ENCODE measurements at places on chromosomes 6 and 20. TPM values are rescaled to one million over a fixed set of nuclear protein-coding genes. Genes with fewer than 3 reads are reported as not detected.

DNA sequence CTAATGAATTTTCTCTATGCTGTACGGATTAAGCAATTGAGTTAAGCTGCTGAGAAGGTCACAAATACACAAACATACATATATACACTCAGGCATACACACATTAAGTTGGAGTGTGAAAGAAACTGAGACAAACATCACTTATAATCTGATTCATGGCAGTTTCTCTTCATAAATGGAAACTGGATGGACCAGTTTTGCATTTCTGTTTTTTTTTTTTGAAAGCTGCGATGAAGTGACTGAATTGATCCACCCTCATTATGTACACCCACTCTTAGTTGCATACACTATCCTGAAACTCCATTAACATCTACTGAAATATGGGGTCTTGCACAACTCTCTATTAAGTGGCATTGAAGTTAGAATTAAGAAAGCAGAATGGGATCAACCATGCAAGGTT lies 32.9 kb upstream of the TENT5A start:
- no peak for DNase-seq

DNA sequence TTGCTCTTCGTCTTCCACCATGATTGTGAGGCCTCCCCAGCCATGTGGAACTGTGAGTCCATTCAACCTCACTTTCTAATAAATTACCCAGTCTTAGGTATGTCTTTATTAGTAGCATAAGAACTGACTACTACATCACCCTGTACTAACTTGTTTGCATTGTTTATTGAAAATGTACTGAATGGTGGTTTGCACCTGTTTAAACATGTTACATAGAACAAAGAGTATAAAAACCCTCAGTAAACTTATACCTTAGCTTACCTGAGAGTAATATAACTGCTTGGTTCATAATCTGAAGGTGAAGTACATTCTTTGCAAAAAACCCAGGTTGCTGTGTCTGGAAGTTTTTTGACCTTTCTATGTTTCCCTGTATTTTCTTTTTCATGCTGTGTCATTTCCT lies 777.8 kb downstream of the TBC1D32 start:
- no peak for DNase-seq

DNA sequence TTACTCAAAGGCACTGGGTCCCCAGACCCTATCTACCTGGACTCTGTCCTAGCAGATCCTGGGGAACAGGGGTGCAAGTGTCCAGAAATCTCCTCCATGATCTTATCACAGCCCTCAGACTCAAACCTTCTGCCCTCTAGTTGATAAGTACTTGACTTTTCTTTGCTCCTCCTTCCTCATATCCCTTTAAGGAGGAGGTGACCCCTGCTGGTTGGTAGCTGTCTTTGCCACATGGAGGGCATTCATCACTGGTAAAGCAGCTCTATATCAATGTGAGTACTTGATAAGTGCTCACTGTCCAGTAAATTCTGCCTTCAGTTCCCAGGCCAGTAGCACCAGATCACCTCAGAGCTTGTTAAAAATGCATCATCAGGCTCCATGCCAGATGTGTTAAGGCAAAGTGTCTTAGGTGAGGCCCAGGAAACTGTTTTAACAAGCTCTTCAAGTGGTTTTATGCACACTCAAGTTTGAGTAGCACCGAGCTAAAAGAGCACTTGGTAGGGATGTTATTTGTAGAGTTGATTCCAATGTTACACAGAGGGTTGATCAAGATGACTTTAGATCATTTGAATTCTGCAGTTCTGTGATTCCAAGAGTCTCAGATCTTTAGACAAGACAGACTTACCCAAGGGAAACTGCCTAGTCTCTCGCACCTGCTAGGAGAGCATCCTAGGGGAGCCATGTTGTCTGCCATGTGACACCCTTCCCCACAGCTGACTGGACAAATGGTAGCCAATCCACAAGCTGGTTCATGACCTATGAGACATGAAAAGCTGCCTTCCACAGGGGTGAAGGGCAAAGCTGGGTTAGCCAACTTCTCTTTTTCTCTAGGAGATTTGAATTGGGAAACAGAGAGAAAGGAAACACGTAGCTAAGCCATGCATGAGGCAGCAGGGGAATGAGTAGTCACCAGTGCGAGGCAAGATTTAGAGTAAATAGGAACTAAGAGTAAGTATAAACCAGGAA lies 18.6 kb downstream of the TREML2 start:
- DNase-seq: peak; percentile 36

DNA sequence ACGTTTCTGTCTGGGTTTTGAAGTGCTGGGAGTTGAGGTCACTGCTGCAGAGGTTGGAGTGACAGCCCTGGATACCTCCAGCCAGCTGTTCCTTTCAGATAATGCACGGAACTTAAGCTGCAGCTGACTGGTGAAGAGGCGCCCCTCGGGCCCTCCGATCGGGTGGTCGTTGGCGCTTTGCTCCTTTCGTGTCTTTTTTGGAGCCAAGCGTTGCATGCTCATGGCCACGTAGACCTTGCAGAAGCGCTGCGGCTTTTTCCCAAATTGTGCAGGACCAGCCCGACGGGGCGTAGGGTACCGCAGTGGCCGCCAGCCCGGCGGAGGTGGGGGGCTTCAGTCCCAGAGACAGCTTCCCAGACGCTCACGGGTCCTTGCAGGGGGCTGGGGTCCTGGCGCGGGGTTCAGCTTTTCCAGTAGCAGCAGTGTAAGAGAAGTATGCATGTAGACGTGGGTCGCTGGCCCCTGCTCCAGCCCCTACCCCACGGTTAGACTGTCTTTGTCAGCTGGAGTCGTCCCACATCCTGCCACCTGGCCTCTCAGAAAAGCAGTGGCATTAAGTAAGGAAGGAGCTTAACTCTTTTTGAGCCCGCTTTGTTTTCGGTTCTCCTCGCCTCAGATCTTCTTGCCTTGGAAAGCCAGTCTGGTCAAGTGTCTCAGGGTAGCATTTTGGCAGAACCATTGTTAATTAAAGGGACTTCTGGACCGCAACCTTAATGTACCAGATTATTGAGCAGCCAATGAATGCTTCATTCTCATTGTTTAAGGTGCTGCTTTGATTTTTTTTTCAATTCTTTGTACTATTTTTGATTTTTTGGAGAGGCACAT lies 838 bp downstream of the TNFAIP3 start:
- no peak for DNase-seq

- no peak for DNase-seq
Measured at GRCh38 chr6:128478230-128479047, 42.0 kb downstream of the PTPRK start.

GRCh38 chr6:43229803-43230620 lies 731 bp upstream of the DNPH1 start:
- no peak for DNase-seq

- peak; percentile 71 for DNase-seq
Measured at GRCh38 chr6:76490456-76490855, 418.0 kb upstream of the IMPG1 start.

GRCh38 chr6:67768972-67769371 lies 866.1 kb upstream of the ADGRB3 start:
- DNase-seq: no peak

- peak; percentile 76 for DNase-seq
Measured at GRCh38 chr6:166618866-166619761, 7.9 kb downstream of the RPS6KA2 start.

DNA sequence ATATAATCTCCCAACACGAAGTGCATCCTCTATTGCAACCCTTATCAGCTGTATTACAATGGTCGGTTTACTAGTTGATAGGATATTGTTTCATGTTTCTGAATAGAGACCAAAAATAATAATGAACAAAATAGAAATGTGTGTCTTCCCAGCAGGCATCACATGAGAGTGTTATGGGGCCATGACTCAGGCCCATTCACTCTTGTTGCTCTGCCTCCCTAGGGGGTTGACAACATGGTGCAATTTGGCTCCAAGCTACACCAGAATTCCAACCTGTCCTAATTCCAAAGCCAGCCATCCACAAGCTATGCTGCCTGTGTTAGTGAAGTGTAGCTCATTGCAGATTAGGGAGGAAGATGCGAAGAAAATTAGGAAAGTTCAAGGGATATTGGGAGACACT lies 13.1 kb upstream of the SAYSD1 start:
- no peak for DNase-seq

DNA sequence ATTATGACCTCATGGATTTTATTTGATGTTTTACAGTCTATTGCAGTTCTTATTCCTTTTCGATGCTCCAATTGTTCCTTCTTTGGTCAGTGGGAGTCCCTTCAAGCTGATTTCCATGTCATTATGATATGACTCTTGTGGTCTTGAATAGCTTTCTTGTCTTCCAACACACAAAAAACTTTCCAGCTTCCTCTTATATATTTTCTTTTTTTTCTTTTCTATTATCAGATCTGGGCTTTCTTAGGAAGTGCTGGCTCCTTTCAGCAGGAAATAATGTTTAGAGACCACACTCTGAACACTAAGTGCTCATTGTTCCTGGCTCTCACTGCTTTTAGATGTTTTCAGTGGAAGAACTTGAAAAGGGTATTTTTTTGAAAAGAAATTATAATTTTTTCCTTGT lies 3.1 kb upstream of the SLC17A1 start:
- no peak for DNase-seq

DNA sequence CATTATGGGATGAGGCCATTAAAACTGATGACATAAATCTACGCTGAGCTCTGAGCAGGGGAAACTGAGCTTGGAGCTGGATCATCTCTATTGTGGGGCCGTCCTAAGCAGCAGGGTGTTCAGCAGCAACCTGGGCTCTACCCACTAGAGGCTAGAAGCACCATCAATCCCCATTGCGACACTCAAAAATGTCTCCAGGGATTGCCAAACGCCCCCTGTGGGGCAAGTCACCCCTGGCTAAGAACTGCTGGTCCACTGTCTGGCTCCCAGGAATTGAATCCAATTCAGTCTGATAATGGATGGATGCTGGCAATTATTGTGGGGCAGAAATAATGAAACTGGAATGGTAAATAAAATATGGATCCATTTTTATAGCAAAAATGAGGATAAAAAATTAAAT lies 38.2 kb downstream of the PMEPA1 start:
- DNase-seq: peak; percentile 14

GRCh38 chr6:90365002-90365401 lies 68.4 kb upstream of the BACH2 start:
- no peak for DNase-seq

DNA sequence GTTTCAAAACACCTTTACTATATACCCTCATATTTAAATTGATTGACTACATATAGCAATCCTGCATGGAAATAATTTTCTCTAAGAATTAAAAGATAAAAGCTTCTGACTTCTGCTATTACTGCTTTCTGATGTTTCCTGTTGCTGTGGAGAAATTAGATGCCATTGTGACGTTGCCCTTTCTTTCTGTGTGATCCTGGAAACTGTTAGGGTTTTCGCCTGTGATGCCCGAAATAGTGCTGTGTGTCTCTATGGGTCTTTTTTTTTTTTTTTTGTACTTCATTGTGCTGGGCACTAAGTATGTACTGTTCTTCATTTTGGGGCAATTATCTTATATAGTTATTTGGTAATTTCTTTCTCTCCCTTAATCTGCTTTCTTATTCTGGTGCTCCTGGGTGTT lies 205.0 kb downstream of the ARID1B start:
- DNase-seq: no peak

Gene TGM3
- total RNA-seq: not detected

Gene ZNF341
- 1.6 TPM for total RNA-seq

Gene NRSN1
- not detected for total RNA-seq

Gene DYNLT2
- 2.8 TPM for total RNA-seq

Gene JPH2
- 3.1 TPM for total RNA-seq

Gene RPS6KA2
- total RNA-seq: 29.0 TPM

Gene CFAP206
- total RNA-seq: 0.43 TPM

Gene HTR1B
- total RNA-seq: not detected

Gene CTAGE9
- total RNA-seq: not detected

Gene CST4
- not detected for total RNA-seq

Gene MAS1
- not detected for total RNA-seq

Measured in A172 (cell line).